Bronchial epithelial cell (primary cell): ENCODE measurements at places on chromosomes 5 and 9.

GRCh38 chr5:36507332-36507952, 99.0 kb upstream of the SLC1A3 start:
- DNase-seq: peak; percentile 48

DNA sequence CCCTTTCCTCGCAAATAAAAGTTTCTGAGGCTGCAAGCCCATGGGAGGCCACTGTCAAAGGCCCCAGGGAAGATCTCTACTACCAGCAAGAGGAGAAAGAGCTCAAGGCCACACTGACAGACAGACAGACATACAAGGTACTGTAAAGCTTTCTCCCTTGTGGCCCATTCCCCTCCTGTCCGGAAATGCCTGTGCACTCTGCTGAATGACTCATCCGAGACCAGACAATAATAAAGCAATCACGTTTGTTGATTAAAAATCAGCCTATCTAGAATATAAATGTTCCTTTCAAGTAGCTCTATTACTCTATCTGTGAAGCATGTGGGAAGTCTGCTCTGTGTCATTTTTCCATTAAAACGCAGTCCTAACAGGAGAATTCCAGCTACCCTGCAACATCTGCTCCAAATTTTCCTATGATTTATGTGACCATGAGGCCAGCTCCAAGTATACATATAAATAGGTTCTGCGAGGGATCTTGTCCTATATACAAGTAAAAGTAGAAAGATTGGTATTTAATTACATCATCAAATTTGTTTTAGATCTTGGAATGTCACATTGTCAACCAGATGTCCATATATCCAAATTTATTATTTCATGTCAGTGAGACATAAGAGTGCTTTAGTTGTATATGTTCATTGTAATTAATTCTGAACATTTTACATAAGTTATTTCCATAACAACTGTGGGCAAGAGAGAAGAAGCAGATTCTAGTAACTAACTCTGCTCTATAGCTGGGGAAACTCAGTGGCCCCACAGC, 34.7 kb upstream of the TGFBI start:
- DNase-seq: peak; percentile 47

DNA sequence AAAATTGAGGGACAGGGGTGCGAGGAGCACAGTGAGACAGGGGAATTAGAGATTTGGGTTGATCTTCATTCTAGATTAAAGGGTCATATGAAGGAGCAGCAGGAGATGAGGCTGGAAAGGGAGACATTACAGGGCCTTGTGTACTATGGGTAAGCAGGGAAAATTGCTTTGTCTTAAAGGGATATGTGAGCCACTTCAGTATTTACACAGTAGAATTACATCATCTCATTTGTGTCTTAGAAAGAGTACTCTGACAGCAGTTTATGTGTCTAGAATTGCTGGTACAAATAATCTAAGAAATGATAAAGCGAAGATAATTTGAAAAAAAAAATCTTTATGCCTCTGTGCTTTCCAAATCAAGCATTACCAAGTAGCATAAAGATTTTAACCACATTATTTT, 287.0 kb upstream of the ARRDC3 start:
- no peak for DNase-seq

- DNase-seq: no peak
Observed at GRCh38 chr9:37707748-37708147, 45.9 kb upstream of the TRMT10B start.
